ENCODE measurements at places on chromosomes 11 and 22. TPM values are rescaled to one million over a fixed set of nuclear protein-coding genes. Genes with fewer than 3 reads are reported as not detected.

HEPHL1 gene
- not detected for total RNA-seq

ZNF280B gene
- total RNA-seq: 1.3 TPM

MED17 gene
- 37.1 TPM for total RNA-seq

GGTLC3 gene
- not detected for total RNA-seq

OR5A2 gene
- not detected for total RNA-seq

GRCh38 chr11:73325036-73325981 is 17.2 kb downstream of the ARHGEF17 start:
- peaks cover 60% of the 10 kb centered on the region for H3K4me1 ChIP-seq
- no peaks in the 10 kb centered on the region for H3K36me3 ChIP-seq
- H3K27ac ChIP-seq: peak overlapping the region; percentile 68
- no peak for DNase-seq
- no peaks in the 10 kb centered on the region for H3K27me3 ChIP-seq

DNA sequence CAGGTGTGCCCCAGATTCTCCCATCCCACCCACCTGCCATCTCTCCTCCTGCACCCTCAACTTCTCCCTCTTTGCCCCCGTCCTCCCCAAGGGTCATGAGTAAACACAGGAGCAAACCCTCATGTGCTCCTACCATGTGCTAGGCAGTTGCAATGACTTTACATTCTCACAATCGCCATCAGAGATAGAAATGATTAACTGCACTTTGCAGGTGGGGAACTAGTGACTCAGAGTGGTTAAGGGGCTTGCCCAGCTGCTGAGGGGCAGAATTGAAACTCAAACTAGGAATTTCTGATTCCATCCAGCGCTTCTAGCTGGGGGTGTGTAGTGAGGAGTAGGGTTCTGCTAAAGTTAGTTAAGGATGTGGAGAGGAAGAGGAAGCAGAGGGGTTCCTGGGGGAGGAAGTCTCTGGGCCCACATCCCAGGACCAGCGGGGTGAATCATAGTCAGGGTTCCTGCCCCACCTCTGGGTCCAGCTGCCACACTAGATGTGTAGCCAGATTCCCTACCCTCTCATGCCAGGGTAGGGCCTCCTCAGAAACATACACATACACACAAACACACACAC is 16.0 kb upstream of the PRG2 start:
- H3K36me3 ChIP-seq: peaks cover 25% of the 10 kb centered on the region
- no peak for DNase-seq
- H3K27ac ChIP-seq: no peak overlapping the region
- no peaks in the 10 kb centered on the region for H3K27me3 ChIP-seq
- H3K4me3 ChIP-seq: no peak overlapping the region
- no peaks in the 10 kb centered on the region for H3K4me1 ChIP-seq

- peaks cover 17% of the 10 kb centered on the region for H3K4me1 ChIP-seq
- no peaks in the 10 kb centered on the region for H3K36me3 ChIP-seq
- DNase-seq: peak; percentile 92
Measured at GRCh38 chr22:41998361-41999261, at the start of gene WBP2NL. Gene WBP2NL, plus strand, starts transcription at chr22:41998788. Its CDS starts 31 bp downstream, at chr22:41998819.

GRCh38 chr11:34564406-34564805 is 50.8 kb upstream of the ELF5 start:
- H3K27ac ChIP-seq: no peak overlapping the region
- no peak overlapping the region for H3K4me3 ChIP-seq
- peaks cover 6% of the 10 kb centered on the region for H3K27me3 ChIP-seq
- DNase-seq: no peak
- H3K4me1 ChIP-seq: no peaks in the 10 kb centered on the region

DNA sequence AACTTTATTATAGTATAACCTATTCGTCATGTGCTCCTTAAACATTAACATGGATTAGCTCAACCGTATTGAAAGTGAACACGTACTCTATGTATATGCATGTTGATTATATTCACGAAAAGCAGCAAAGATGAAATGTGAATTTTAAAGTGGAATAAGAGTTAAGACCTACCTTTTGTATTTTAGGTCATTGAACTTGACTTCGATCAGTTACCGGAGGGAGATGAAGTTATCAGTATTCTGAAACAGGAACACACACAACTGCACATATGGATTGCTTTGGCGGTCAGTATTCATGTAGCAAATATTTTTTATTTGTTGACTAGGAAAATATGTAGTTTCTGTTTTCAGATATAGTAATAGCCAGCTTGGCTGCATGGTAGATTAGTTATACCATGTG is 1.4 kb downstream of the CTR9 start:
- H3K4me1 ChIP-seq: peaks cover 29% of the 10 kb centered on the region
- H3K36me3 ChIP-seq: no peaks in the 10 kb centered on the region
- H3K27ac ChIP-seq: no peak overlapping the region
- no peaks in the 10 kb centered on the region for H3K27me3 ChIP-seq
- peak overlapping the region; percentile 89 for H3K4me3 ChIP-seq

DNA sequence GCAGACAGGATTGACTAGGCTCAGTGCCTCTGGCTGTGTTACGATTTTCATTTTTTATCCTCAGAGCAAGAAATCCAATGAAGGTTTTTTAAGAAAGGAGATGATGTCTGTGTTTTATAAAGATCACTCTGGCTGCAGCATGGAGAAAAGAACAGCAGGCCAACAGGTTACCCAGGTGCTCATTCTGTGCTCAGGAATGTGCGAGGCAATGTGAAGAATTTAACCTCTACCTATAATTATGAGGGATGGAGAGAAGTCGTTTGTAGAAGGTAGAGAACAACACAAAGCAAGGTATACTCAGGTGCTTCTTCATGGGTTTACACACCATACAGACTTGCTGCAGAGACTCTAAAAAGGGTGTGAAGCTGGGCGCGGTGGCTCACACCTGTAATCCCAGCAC is 10.0 kb upstream of the RTCB start:
- no peaks in the 10 kb centered on the region for H3K4me1 ChIP-seq
- DNase-seq: no peak
- H3K36me3 ChIP-seq: no peaks in the 10 kb centered on the region
- peaks cover 21% of the 10 kb centered on the region for H3K27me3 ChIP-seq
- H3K4me3 ChIP-seq: no peak overlapping the region

DNA sequence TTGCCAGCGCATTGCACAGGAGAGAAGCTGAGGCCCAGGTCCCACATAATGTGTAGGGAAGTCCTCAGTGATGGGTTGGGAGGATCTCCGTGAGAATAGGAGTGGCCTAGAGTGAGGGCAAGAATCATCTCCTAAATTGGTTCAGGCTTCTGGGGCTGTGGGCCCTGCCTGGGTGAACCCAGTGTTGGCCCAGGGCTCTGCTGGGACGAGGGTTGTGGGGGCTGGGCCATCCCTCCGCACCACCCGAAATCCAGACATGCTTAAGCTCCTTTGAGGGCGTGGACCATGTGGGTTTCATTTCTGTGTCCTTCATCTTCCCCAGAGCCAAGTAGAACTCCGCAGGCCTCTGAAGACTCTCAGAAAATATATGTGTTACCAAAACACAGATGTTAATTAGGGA is 3.7 kb downstream of the MICALL1 start:
- H3K27ac ChIP-seq: peak overlapping the region; percentile 93
- no peak for DNase-seq
- H3K4me3 ChIP-seq: no peak overlapping the region
- peaks cover 29% of the 10 kb centered on the region for H3K36me3 ChIP-seq

DNA sequence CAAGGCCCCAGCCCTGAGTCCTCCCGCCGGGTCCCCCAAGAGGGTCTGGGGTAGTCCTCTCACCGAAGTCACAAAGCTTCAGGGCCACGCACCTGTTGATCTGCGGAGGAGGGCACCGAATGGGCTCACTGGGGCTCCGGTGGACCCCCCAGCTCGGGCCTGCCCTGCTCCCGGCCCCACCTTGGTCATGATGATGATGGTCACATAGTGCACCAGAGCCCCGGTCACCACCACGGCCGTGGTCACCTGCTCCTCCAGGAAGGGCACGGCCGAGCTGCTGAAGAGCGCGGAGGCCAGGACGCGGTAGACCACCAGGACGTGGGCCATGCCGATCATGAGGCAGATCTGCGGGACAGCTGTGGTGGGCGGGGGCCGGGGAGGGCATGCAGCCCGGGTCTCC is 13.5 kb upstream of the SIGIRR start:
- no peaks in the 10 kb centered on the region for H3K4me1 ChIP-seq
- no peak for DNase-seq
- H3K27ac ChIP-seq: no peak overlapping the region
- no peak overlapping the region for H3K4me3 ChIP-seq
- peaks cover 9% of the 10 kb centered on the region for H3K36me3 ChIP-seq

GRCh38 chr11:77467993-77468392 is 5.9 kb downstream of the PAK1 start:
- peaks cover 22% of the 10 kb centered on the region for H3K4me1 ChIP-seq
- no peak overlapping the region for H3K4me3 ChIP-seq
- no peak overlapping the region for H3K27ac ChIP-seq

DNA sequence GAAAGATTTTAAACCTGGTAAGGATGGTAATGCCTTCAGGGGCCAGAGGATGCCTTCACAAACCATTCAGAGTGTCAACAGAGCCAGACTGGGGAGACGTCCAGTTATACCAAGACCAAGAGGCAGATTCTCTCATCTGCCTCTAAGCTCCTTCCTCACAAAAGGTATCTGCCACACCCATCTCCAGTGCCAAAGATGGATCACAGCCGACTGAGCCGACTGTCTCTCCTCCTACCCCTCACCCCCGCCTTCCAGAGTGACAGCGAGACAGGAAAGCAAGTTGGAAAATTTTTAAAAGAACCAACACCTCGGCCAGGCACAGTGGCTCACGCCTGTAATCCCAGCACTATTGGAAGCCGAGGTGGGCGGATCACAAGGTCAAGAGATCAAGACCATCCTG is 79.1 kb upstream of the AKIP1 start:
- H3K36me3 ChIP-seq: no peaks in the 10 kb centered on the region
- peak overlapping the region; percentile 74 for H3K27ac ChIP-seq
- H3K4me1 ChIP-seq: peaks cover 7% of the 10 kb centered on the region
- no peak for DNase-seq

- no peaks in the 10 kb centered on the region for H3K36me3 ChIP-seq
- no peak overlapping the region for H3K4me3 ChIP-seq
- DNase-seq: peak; percentile 38
- H3K4me1 ChIP-seq: no peaks in the 10 kb centered on the region
Measured at GRCh38 chr11:42571878-42572610, 739.8 kb upstream of the API5 start.

DNA sequence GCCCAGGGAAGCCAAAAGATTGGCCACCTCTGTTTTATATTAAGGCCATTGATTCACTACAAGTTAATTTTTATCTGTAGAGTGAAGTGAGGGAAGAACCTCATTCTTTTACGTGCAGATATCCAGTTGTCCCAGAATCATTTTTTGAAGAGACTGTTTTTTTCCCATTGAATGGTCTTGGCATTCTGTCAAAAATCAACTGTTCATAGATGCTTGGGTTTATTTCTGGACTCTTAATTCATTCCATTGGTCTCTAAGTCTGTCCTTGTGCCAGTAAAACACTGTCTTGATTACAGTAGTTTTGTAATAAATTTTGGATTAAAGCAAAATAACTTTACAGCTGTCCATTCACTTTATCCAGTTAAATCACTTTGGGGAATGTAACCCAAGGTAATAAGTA is 26.8 kb downstream of the WBP2NL start:
- H3K36me3 ChIP-seq: no peaks in the 10 kb centered on the region
- DNase-seq: no peak
- no peaks in the 10 kb centered on the region for H3K4me1 ChIP-seq
- no peak overlapping the region for H3K4me3 ChIP-seq

DNA sequence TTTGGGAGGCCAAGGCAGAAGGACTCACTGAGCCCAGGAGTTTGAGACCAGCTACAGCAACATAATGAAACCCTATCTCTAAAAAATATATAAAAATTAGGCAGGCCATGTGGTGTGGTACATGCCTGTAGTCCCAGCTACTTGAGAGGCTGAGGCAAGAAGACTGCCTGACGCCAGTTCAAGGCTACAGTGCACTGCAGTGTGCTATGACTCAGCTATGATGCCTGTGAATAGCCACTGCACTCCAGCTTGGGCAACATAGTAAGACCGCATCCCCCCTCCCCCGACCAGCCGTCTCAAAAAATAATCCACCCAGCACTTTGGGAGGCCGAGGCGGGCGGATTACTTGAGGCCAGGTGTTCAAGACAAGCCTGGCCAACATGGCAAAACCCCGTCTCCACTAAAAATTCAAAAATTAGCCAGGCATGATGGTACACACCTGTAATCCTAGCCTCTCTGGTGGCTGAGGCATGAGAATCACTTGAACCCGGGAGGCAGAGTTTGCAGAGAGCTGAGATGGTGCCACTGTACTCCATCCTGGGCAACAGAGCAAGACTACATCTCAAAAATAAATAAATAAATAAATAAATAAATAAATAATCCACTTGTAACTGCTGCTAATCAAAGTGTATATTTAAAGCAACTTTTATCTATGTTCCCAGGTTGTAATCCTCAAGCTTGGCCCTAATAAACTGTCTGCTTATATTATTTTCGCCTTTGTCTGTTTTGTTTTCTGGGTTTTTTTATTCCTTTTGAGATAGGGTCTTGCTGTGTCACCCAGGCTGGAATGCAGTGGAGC is 7.8 kb downstream of the HPS5 start:
- no peaks in the 10 kb centered on the region for H3K27me3 ChIP-seq
- peaks cover 13% of the 10 kb centered on the region for H3K36me3 ChIP-seq
- H3K4me3 ChIP-seq: no peak overlapping the region
- H3K27ac ChIP-seq: no peak overlapping the region

DNA sequence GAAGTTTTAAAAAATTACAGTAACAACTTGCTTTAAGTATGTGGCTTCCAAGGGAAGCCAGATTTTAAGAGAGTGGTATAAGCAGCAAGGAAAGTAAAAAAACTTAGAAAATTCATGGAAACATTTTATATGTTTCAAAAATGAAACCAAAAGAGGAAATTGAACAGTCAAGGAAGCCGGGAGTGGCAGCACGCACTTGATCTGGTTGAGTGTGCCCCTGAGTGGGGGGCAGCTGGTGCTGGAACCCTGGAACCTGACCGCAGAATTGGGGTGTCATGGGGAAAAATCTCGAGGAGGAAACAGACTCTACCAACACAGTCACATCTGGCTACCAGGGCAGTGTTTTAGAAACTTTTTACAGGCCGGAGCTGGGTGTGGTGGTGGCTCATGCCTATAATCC is 14.0 kb downstream of the MICALL1 start:
- peaks cover 29% of the 10 kb centered on the region for H3K4me1 ChIP-seq
- no peak overlapping the region for H3K27ac ChIP-seq
- DNase-seq: no peak
- no peak overlapping the region for H3K4me3 ChIP-seq
- peaks cover 92% of the 10 kb centered on the region for H3K36me3 ChIP-seq
- H3K27me3 ChIP-seq: no peaks in the 10 kb centered on the region

- peaks cover 27% of the 10 kb centered on the region for H3K4me1 ChIP-seq
- DNase-seq: peak; percentile 13
- H3K36me3 ChIP-seq: peaks cover 42% of the 10 kb centered on the region
- no peak overlapping the region for H3K27ac ChIP-seq
- H3K27me3 ChIP-seq: no peaks in the 10 kb centered on the region
Measured at GRCh38 chr11:65849366-65849765, 8.6 kb downstream of the CFL1 start.

GRCh38 chr11:63837739-63838138 is 1.2 kb upstream of the MARK2 start:
- H3K4me1 ChIP-seq: peaks cover 46% of the 10 kb centered on the region
- no peaks in the 10 kb centered on the region for H3K27me3 ChIP-seq
- H3K4me3 ChIP-seq: peak overlapping the region; percentile 93

- no peak for DNase-seq
- H3K27ac ChIP-seq: no peak overlapping the region
- no peak overlapping the region for H3K4me3 ChIP-seq
Measured at GRCh38 chr22:42272431-42272999, 2.1 kb upstream of the TCF20 start.

GRCh38 chr22:44728761-44729324 is 23.5 kb upstream of the ARHGAP8 start:
- H3K4me3 ChIP-seq: no peak overlapping the region
- peaks cover 3% of the 10 kb centered on the region for H3K36me3 ChIP-seq
